Hepatocyte (in vitro differentiated cells): ENCODE measurements at places on chromosomes 1 and 21. TPM values are rescaled to one million over a fixed set of nuclear protein-coding genes. Genes with fewer than 3 reads are reported as not detected.
A peak's percentile ranks its signal among the peaks of the same experiment; 100 is the strongest.

Gene KIF17
- 0.23 and 0.36 TPM in 2 replicates for total RNA-seq

Gene GBP2
- total RNA-seq, result 31.7 and 32.9 TPM in 2 replicates

- no peak for DNase-seq
These were observed 14.7 kb downstream of the MSH4 start for GRCh38 chr1:75811211-75811981.

DNA sequence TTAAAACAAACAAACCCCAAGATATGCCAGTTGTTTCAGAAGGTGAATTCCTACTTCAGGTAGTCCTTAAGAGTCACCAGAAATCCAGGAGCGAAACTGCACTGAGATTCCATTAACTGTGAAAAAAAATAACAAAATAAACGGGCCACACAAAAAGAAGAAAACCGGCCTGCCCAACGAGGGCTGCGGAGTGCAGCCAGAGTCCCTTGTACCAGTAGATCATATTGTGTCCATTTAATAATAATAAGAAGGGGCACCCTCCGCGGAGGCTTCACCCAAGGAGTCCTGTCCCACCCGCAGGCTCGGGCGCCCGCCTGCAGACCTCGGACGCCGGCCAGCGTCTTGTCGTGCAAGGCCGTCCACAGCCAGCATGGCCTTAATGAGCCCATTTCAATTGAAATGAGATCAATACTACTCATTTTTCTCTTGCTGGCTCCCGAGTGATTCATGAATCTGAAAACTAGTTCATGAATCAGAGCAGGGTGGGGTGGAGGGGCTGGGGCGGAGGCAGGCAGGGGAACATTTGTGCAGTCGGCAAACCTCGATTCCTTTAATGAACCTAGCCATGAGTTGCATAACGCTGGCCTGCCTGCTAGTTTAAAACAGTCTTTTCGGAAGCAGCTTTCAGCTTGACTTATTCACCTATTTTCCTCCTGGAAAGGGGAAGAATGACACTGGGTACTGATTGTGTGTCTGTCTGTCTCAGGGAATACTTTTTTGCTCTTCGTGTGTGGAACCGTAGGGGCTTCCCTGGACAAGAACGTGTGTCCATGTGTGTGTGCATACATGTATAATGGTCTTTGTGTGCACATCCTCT is 113.1 kb upstream of the IRF2BP2 start:
- peak; percentile 81 for DNase-seq

Gene C1orf87
- not detected in 2 replicates for total RNA-seq
